GM04503 (cell line): ENCODE measurements at places on chromosomes 1 and 21.

GRCh38 chr1:218735436-218736032 is 390.4 kb downstream of the TGFB2 start:
- peak; percentile 47 for DNase-seq

DNA sequence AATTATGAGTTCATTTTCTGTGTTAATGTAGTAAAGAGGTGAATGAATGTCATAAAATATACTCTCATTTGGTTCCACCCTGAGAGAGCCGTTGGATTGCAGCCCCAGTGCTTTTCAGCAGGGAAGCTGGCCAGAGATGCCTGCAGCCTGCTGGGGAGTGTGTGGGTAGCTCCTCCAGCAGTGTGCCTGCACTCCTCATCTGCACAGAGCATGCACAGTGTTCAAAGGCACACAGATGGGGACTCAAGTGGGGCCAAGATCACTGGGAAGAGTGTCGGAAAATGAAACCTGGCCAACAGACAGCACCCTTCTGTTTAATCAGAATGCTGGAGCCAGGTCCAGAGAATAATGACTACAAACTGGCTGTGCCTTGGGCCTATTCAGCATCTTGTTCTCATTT is 206.8 kb downstream of the ST6GALNAC3 start:
- DNase-seq: no peak

GRCh38 chr1:44249543-44249942 is 36.3 kb downstream of the DMAP1 start:
- DNase-seq: no peak

DNA sequence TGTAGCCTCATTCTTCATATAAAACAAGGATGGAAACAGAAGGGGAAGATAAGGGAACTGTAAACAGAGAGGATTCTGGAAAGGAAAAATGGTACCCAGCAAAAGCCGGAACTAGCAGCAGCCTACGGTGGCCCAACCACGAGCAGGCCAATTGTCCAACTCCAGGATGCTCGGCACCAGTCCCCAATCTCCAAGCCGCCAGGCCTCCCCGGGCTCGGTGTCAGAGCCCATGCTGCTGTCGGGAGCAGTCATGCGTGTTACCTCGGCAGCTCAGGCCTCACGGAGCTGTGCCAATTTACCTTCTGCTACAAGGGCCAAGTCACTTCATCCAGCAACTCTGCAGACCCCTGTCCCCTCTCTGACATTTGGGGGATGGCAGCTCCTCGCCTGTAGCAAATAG is 130.8 kb downstream of the ZBTB18 start:
- DNase-seq: no peak

DNA sequence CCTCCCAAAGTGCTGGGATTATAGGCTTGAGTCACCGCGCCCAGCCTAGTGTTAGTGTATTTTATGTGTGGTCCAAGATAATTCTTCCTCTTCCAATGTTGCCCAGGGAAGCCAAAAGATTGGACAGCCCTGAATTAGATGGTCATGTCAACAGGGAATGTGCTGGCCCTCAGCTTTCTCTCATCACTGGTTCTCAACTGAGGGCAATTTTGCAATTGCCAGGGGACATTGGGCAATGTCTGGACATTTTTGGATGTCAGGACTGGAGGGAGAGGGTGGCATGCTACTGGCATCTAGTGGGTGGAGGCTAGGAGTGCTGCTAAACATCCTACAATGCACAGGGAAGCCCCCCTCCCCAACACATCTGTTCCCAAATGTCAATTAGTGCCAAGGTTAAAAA is 95.0 kb downstream of the LAMC2 start:
- peak; percentile 75 for DNase-seq

DNA sequence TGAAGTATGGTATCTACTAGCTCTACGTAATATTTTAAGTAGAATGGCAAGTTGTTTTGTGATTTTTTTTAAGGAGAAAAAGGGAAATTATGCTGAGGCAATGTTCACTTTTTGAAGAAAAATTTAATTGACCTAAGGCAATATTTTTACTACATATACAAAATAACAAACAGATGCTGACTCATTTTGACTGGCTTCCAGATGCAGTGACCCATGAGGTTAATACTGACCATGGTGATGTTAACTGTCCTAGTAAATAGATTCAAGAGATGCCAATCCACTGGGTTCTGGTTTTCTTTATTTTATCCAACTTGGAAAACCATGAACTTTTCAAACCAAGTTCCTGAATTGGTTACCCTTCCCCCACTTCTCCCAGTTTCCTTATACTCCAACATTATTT is 154.9 kb downstream of the CRB1 start:
- no peak for DNase-seq

DNA sequence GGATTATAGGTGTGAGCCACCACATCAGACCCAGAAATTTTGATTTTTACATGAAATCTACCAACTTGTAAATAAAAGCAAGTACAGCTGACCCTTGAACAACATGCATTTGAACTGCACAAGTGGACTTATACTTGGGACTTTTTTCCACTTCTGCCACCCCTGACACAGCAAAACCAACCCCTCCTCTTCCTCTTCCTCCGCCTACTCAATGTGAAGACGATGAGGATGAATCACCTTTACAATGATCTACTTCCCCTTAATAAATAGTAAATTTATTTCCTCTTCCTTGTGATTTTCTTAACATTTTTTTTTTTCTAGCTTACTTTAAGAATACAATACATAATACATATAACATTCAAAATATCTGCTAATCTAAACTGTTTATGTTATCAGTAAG is 17.5 kb upstream of the YRDC start:
- no peak for DNase-seq

GRCh38 chr1:175145899-175146528 is 46.6 kb downstream of the KIAA0040 start:
- no peak for DNase-seq

DNA sequence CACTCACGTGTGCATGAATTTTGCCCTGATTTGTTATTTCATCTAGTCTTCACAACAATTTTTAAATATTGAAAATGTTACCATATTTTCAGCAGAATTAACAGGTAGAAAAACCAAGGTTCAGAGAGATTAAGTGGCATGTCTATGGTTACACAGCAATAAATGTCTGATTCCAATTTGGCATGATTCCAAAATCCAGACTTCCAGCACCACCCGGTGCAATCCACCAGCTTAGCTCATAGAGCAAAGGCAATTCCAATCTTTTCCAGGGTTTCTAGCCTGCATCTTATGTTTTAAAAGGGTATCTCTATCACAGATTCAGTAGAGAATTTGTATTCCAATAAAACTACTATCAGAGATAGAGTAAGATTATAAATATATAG is 161.8 kb downstream of the TPR start:
- no peak for DNase-seq

DNA sequence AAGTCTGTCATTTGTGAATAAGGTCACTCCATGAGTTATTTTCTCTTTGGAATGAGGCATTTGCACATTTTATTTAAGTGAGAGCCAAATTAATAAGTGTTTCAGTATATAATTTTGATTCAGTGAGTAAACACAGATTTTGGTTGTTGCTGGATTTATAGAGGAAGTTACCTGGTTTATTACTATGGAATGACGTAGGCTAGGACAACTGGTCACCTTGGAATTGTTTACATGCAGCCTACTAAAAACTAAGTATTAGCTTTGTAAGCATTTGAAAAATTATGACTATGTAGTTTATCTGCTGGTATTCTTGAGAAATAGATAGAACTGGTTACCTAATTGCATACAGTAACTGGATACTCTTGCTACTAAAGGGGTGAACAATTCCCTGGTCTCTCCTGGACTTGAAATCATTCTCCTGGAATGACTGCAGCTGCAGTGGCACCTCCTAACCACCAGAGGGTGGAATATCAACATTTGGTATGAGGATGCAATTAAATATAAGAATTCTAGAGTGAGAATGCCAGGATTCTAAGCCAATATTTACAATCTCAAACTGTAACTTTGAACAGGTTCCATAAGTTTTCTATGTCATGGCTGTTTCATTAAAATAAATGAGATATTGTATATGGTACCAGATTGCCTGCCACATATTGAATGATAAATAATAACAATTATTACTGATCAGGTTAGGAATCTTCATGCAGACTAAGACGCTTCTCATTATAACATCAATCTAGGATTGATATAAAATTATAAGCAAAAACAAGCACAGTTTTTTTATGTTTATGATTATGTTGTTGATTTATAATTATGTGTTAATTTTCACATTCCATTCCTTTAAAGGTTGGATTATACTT is 3.5 kb upstream of the KRTAP27-1 start:
- no peak for DNase-seq

DNA sequence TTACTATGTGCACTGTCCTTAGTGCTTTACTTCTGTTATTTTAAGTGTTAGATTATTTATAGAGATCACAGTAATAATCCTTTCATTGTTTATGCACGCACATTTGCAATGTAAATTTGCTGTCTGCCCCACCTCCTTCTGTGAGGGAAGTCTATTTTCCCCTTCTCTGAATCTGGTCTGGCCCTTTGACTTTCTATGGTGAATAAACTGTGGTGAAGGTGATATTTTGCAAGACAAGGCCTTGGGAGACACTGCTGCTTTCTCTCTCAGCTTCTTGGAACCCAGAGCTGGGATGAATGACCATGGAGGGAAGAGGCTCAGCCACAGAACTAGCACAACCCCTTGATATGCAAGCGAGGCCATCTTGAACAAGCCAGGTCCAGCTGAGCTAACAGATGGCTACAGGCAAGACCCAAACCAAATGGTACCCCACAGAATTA is 156.3 kb downstream of the ST6GALNAC3 start:
- no peak for DNase-seq

GRCh38 chr1:209227171-209227570 is 356.3 kb upstream of the CAMK1G start:
- DNase-seq: no peak

DNA sequence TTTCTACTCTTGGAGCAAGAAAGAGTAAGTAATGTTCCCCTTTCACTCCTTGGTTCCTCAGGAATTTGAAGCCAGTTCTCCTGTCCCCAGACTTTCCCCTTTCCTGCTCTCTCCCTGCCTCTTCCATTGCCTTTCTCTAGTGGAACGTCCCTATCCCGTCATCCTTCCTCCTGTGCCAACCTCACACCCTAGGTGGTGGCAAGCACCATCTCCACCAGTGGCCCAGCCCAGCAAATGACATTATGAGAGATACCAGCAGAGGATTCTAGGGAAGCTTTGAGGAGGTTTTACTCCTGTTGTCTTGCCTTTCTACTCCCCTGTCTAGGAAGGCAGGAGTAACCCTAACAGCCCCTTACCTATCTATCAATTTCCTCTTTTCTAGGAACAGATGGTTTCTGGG is 8.1 kb upstream of the TACSTD2 start:
- no peak for DNase-seq

- no peak for DNase-seq
Measured at GRCh38 chr1:12617901-12618660, at the start of gene DHRS3. TSS of gene DHRS3 (minus strand) at chr1:12618210. CDS start at chr1:12617348, 862 bp downstream.

- no peak for DNase-seq
Measured at GRCh38 chr1:218447010-218447689, 102.0 kb downstream of the TGFB2 start.

DNA sequence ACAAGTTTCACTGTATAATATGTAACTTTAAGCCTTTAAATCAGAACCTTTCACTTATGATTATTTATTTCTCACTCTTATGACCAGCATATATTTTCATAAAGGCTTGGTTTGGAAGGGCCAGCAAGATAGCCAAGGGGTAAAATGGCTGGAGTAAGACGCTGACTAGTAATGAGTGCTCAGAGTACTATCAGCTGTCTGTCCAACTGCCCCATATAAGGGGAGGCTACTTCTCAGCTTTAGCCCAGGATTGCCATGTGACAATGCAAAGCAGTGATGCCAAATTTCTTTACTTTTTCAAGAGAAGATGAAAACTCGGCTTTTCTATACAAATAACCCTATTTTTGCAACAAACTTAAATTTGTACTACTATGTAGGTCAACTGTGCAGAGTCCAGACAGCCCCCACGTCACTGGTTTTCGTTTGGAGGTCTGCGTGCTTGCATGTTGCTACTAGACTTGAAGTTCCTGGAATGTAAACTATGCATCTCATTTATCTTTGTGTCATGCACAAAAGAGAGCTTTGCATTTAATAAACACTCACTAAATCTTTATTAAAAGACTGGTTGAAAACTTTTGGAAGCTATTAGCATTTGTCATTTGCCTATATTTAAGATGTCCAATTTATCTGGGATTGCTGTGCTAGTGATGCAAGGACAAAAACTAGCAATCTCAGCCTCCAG is 110.4 kb downstream of the TNFSF18 start:
- no peak for DNase-seq

GRCh38 chr1:22315315-22316078 is 136.2 kb upstream of the ZBTB40 start:
- no peak for DNase-seq

DNA sequence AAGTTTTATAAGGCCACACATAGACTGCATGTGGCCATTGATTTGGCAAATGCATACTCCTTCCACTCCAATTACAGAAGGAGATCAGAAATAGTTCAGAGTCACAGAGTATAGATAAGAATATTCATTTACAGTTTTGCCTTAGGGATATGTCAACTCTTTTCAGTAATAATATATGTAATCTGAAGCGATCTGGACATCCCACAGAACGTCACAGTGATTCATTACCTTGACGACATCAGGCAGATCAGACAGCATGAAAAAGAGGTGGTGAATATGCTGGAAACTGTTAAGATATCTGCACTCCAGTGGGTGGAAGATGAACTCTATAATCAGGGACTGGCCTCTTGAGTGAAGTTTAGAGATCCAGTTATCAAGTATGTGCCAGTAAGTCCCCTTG is 240.4 kb downstream of the DPYD start:
- DNase-seq: no peak

GRCh38 chr1:31029026-31029425 is 36.5 kb downstream of the PUM1 start:
- no peak for DNase-seq

- DNase-seq: no peak
Measured at GRCh38 chr1:214029796-214030195, 42.0 kb downstream of the PROX1 start.

GRCh38 chr21:43020771-43021170 is 46.4 kb downstream of the PKNOX1 start:
- no peak for DNase-seq

- DNase-seq: no peak
Measured at GRCh38 chr1:235019961-235020360, 108.7 kb downstream of the TOMM20 start.

DNA sequence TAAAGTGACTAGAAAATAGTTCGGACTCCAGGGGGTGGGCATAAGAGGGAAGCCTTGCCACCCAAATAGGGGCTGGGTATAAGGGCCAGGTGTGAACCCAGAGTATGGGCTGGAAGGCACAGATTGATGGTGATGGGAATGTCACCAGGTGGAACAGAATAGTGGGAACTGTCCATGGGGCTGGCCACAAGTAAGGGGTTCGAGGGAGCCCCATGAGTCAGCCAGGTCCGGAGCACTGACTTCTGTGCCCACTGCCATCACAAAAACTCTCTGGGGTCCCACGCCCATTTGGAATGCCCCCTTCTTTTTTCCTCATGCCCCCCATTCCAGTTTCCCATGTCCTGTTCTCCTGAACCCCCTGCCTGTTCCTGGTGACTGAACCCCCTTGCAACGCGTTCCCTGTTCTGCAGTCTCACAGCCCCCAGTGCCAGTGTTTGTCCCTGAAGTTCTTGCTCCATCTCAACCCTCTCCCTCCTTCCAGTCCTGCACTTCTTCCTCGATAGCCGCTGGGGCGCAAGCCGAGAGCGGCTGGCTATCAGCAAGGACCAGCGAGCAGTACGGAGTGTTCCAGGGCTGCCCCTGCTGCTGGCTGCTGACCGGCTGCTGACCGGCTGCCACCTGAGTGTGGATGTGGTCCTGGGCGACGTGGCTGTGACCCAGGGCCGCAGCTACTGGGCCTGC is 7.9 kb downstream of the TRIM46 start:
- DNase-seq: no peak

- no peak for DNase-seq
Measured at GRCh38 chr1:17514776-17515175, 24.7 kb upstream of the ARHGEF10L start.

- no peak for DNase-seq
Measured at GRCh38 chr1:74681449-74681848, 7.9 kb upstream of the ERICH3 start.
